ENCODE measurements at places on chromosomes 2 and 18.

DNA sequence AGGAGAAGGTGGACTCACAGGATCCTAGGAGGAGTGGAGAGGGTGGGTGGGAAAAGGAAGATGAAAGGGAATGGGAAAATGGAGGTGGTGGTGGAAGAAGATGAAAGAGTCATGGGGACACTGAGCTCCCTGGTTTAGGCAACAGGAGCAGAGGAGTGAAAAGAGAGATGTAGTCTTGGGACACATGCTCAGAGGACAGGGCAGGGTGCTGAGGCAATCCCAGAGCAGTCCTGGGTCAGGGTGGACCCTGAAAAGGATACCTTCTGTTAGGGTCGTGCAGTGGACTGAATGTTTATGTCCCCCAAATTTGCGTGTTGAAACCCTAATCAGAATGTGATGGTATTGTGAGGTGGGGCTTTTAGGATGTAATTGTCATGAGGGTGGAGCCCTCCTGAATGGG, 37.9 kb downstream of the SUCLG1 start:
- DNase-seq, result no peak

DNA sequence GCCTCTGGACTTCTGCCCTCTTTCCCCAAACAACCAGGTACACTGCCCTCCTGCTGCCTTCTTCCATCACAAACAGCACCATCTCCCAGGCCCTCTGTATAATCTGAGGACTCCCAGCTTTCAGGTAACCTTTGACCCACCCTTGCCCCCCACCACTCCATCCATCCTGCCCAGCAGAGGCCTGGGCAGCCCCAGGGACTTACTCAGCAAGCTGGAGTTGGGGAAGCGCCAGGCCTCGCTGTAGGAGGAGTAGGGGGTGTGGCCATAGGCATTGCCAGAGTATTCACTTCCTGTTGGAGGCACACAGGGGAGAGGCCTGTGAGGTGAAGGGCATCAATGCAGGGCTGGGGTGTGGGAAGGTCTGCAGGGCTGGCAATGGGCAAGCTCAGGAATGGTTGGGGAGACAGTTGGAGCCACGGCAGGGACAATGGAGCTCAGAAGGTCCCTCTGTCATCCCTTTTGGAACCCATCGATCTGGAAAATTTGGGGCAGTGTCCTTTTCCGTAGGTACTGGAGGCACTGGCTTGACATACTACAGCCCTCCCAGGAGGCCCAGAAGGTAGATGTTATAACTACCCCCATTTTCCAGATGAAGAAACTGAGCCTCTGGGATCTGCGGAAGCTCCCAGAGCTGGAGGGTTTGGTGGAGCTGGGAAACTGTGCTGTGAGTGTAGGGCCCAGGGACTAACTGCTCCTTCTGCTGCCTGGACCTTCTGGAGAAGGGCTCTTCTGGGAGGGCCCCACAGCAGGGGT, 46.3 kb downstream of the PSD4 start:
- DNase-seq, result no peak

- no peak for DNase-seq
Measured at GRCh38 chr2:68379184-68379708, 14.2 kb downstream of the PLEK start.

DNA sequence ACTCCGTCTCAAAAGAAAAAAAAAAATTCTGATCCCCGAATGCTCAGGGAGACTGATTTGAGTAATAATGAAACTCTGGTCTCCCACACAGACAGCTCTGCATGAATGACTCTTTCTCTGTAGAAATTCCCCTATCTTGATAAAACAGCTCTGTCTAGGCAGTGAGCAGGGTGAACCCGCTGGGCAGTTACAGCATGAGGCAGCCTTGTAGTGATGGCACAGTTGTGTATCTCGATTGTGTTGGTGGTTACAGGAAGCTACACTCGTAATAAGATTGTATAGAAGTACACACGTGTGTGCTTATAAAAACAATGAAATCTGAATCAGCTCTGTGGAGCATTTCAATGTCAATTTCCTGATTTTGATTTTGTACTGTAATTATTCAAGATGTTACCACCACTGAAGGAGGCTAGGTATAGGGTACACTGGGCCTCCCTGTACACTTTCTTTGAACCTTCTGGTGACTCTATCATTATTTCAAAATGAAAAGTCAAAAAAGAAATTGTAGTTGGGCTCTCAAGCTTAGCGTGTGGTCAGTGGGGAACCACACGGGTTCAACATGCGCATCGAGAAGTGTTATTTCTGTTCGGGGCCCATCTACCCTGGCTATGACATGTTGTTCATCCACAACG, 34.9 kb upstream of the ATP8B1 start:
- DNase-seq, result no peak

DNA sequence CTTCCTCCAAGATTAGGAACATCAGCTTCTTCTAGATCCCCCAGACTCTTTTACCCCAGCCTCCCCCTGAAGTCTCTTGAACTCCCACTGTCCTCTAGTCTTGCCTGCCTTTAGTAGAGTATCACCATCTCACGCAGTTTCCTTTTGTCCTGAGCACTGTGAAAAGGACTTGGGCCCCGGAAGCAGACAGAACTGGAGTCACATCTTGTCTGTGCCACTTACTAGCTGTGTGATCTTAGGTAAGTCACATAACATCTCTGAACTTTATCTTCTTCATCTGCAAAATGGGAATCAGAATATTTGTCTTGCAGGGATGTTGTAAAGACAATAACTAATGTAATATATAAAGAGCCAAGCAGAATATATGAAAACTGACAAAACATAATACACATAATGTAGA, 8.4 kb upstream of the TRABD2A start:
- DNase-seq, result no peak

DNA sequence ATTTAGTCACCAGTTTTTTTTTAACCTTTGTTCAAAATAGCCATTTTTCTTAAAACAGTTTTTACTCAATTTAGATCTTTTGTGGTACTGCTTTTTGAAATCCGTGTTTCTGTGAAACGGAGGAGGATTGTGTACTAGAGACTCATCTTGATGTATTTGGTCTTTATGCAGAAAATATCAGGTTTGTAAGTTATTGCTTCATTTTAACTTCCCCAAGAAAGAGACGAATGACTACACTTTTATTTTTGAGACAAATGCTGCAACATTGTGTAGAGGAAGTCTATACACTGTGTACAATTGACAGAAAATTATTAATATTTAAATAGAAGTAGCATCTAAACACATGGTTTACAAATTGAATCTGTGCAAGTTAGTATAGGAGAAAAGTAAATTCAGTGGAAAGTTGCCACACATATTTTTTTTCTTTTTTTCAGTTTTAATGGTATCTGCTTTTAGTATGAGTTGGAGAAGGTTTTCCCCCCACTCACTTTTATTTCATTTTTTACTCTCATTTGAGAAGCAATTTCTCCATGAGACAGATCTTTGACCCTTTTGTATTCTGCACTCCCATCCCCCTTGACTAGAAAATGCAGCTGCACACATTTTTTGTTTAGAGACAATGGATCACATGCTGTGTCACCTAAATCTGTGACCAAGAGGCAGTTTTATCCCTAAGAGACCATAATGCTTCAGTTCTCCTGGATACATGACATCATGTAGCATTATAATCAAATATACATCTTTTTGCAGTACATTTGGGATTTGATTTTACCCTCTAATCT, 200.8 kb upstream of the STON1 start:
- DNase-seq, result no peak

DNA sequence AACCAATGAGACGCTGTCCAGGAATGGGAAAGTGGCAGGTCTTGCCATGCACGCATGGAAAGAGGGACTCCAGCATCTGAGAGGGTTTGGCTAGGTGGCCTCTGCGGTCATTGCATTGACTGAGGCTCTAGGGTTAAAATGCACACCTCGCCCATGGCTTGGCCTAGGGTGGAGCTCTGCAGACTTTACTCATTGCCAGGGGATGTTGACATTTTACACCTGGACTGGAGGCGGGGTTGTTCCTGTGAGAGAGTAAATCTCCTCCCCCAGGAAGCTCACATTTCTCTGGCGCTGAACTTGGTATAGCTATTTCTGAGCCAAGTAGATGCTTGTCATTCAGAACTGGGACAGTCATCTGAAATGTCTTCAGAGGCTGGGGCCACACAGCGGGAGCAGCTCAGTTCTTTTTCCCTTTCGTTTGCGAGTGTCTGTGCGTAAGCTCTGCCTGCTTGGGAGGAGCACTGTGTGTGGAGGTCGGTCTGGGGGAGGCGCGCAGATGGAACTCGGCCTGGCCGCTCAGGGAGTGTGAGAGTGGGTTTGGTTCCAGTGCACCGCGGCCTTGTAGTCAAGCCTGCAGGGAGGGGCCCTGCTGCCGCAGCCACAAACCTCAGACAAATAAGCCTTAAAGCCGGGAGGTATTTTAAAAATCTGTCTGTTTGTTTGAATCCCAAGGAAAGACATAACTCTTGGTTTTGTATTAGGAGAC, 76.5 kb downstream of the LPIN1 start:
- no peak for DNase-seq
